Anterior cingulate cortex (tissue), 58 donors: ENCODE measurements at places on chromosomes 1 and 21.

DNA sequence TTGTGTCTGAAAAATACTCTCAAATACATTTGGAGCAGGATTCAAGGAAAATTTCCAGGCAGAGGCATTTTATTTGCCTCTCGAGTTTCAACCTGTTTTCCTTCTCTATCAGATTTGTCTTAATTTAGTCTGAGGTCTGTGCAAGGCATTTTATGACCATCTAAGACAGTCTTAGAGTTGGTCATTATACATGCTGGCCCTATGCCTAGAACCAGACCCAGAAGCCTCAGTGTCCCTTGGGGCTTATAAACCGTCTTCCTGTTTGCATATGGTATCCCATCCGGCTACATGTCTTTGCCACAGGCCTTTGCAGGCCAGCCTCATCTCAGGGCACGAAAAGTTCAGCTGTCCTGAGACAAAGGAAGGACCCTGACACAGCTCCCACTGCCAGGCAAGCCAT lies 346.1 kb downstream of the SIPA1L2 start:
- no peak for DNase-seq

- no peak for DNase-seq
Observed at GRCh38 chr1:212482637-212483441, 50.1 kb downstream of the NENF start.

GRCh38 chr1:63746129-63746864 lies 27.5 kb upstream of the ROR1 start:
- DNase-seq: no peak

GRCh38 chr1:56948403-56949023 lies 17.3 kb downstream of the C8B start:
- DNase-seq: no peak

DNA sequence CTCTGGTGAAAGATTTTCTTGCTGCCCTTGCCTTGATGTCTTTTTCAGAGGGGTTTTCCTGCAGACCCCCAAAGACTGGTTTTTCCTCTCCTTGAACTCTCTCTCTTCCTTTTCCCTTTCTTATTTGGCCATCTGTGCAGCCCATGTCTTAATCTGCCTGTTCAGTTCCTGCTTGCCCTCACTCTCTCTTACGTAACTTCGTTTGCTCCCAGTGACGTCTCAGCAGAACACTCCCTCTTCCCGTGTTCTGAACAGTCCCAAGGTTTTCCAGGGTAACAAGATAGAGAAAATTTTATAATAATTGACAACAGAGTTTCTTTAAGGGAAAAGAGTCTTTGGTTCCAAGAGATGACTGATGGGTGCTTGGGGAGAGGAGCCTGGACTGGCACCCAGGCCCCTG lies 109.1 kb upstream of the LMO4 start:
- DNase-seq: no peak

- DNase-seq: no peak
Observed at GRCh38 chr1:155650231-155650757, 38.3 kb downstream of the YY1AP1 start.

DNA sequence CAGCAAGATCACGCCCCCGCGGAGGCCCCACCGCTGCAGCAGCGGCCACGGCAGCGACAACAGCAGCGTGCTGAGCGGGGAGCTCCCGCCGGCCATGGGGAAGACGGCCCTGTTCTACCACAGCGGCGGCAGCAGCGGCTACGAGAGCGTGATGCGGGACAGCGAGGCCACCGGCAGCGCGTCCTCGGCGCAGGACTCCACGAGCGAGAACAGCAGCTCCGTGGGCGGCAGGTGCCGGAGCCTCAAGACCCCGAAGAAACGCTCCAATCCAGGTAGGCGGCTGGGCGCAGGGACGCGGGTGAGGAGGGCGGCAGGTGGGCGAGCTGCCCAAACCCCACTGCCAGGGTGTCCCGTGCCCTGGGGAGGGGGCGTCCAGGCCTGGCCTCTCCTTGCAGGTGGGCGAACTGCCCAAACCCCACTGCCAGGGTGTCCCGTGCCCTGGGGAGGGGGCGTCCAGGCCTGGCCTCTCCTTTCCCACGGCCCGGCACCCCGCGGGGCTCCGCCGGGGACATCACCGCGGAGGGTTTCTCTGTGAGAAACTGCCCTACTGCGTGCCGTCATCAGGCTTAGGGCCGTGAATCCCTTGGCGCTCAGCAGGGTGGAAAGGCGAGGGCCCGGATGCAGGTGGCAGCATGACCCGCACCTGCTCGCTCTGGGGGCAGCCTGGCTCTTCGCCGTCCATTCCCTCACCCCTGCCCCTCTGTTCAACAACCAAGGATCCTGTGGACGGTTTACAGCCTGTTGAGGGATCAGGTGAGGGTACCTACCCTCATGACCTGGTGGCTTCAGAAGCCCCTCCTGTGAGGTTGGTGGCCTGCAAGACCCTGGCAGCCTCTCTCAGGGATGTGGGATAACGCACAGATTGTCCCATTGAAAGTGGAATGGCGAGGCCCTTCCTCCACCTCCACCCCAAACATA lies 534.0 kb downstream of the KIF26B start:
- DNase-seq: no peak

DNA sequence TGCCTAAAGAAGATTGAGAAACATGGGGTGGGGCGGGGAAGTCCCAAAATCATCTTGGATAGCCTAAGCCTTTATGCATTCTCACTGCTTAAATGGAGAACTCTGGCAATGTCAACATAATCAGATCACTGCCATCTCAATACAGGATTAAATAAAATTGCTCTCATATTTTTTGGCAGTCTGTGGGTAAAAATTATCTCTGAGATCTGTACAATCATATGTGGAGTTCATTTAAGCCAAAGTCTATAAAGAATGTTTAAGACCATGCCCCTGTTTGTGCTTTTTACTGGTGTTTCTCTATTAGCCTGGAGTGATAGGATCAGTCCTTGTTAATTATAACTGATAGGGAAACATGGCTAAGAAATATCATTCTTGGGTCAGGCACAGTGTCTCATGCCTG lies 136.3 kb downstream of the GPR52 start:
- DNase-seq: no peak

- DNase-seq: no peak
Observed at GRCh38 chr1:43306688-43307457, 6.1 kb downstream of the TIE1 start.

- no peak for DNase-seq
Observed at GRCh38 chr1:196309386-196309785, 298.9 kb downstream of the KCNT2 start.

DNA sequence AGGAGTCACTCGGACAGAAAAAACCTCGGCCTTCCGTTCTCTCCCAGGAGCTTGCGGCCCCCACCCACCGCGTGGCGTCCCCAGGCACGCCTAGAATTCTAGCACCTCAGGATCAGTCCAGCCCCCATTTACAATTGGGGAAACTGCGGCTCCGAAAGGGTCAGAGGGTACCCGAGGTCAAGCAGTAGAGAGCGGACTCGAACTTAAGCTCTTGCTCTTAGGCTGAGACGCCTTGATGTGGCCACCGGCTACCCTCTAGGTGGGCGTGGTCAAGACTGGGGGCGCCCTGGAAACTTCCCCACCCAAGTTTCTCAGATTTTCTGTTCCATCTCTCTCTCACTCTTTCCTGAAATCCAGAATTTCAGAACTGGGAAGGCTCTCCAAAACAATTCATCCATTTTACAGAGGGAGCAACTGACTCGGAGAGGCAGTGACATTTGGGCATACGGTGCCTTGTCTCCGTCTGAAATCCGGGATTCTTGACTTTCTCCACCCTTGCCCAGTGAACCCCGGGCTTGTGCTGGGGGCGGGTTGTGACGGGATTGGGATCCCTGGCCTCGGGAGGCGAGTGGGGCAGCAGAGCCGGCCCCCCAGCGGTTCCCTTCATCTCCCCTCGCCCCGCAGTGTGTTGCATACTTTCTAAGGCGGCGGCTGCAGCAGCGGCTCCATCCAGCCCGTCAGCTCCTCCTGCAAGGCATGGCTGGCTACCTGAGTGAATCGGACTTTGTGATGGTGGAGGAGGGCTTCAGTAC lies 777 bp downstream of the AZIN2 start:
- no peak for DNase-seq

DNA sequence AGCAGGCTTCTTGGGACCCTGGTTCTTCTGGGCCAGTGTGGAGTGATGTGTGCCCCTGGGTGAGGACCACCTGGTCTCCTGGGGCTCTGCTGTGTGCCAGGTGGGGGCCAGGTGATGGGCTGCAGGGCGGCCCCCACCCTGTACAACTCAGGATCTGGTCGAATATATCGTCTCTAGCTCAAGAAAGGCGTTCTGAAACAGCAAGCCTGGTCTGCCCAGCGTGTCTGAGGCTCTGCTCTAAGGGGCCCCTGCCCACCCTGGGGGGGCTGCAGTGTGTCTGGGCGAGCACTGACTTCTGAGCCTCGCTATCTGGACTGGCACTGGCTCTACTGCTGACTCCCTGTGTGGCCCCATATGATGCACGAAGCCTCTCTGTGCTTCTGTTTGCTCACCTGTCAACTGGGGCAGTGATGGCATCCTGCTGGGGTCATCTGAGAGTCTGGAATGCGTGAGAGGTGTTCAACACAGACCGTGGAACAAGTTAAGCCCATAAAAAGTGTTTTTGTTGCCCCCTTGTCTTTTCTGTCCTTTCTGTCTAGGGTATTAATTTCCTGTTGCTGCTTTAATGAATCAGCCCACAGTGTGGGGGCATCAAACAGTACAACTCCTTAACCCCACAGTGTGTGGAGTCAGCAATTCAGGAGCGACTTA lies 56.0 kb upstream of the TRAPPC10 start:
- no peak for DNase-seq

DNA sequence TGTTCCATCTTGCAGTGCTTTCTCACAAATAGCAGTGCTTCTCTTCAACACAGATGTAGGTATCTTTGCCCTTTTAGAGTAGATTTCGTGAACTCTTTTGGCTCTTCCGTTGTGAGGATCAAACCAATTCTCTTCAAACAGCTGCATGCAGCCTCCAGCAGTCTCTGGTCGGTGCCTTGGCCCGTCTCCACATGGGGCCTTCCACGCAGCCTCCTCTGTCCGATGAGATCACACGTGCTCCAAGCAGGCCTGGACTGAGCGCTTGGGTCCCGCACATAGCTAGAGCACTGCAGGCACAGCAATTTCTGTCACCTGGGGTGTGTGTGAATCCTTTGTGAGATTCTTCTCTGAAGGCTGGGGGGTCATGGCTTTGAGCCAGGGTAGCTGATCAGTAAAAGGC lies 82.8 kb upstream of the KCNE2 start:
- DNase-seq: no peak

- no peak for DNase-seq
Observed at GRCh38 chr1:205827623-205828022, 14.6 kb upstream of the SLC41A1 start.

DNA sequence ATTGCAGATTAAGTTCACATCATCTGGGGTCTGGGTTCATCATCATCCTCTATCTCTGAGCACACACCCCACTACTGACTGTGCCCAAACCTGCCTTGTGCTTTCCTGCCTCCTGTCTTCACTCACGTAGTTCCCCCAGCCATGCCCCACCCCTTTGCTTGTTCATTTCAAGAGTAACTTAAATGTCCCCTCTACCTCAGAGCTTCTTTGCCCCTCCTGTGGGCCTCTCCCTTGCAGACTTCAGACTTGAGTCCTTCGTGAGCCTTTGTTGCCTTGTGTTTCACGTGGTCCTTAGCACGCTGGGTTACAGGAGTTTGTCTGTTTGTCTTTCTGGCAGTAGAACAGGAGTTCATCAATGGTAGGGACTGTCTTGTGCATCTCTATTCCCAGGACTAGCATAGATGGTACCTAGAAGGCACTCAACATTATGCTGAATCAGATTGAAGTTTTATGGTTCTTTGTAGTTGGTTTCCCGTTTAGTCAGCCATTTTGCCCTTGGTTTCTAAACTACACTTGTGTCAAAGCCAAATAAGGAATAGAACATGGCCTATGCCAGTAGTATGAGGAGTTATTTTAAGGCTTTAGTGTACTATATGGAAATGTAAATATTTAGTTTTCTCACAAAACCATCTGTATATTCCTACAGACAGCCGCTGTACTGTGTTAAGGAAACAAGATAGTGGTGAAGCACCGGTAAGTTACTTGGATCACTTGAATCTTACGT lies 86.2 kb downstream of the TTC3 start:
- DNase-seq: no peak

DNA sequence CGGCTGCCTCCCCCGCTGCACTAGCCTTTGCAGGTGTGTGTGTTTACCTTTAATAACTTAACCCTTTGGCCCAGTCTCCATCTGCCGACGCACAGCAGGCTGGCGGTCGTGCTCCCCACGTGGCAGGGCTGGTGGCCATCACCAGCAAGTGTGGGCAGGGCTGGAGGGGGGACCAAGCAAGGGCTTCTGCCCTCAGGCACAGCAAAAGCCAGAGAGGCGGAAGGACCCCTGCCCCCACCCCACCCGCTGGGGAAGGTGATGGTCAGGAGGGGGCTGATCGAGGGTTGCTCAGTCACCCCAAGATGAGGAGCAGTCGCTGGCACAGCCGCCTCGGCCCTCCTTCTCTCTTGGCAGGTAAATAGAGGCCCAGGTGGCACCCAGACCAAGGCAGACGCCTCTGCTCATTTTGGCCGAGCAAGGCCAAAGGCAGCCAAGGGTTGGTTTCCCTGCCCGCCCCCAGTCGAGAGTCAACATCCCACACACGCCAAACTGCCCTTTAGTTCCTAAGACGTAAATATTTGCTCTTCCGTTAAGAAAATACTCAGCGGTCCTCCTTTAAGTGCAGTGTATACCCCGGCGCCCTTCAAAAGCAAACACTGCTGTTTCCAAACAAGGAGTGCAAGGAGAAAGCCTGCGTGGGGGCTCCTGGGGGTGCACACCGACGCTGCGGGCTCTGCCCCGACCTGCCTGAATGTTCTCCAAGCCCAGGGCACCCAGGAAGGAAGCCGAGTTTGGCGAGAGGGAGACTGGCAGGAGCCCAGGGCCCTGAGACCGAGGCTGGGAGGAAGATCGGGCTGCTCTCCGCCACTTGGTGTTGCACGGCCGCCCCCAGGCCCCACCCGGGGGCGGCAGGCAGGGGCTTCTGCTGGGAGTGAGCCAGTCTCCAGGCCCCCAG lies 82.7 kb downstream of the SIK1 start:
- DNase-seq: no peak

- DNase-seq: no peak
Observed at GRCh38 chr1:50181027-50181663, 72.4 kb downstream of the ELAVL4 start.

DNA sequence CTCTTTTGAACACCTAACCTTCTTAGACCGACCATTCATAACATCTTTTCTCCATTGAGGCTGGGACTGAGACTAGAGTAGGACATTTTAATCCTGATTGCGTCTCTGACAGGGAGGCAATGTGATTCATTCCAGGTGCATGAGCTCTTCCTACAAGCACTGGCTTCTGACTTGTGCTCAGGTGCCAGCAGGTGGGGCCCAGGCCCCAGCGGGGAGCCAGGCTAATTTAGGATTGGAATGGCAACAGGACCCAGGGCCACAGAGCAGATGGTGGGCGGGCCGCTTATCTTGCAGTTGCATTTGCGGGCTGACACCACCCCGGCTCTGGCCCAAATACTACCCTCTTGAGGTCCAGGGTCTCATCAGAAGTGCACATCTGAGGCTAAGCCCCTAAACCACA lies 4.1 kb downstream of the GPA33 start:
- no peak for DNase-seq
